Brain microvascular endothelial cell (primary cell): ENCODE measurements at places on chromosomes 1 and 21.

GRCh38 chr1:172711558-172711957 lies 52.7 kb downstream of the FASLG start:
- no peak for DNase-seq

DNA sequence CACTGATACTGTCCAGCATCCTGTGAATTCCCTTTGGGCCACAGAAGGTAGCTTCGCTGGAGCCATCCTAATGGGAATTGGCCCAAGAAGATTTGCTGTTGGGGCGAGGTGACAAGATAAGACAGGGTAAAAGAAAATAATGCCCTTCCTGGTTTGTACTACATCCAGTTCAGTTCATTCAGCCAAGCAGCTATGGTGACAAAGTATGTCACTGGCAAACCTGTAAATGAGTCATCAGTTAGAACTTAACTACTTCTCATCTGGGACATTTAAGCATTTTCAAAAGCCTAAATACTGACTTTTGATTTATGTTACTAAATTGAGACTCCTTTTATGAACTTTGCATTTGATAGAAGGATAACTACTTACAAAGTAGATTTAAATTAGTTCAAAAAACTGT lies 54.2 kb downstream of the WDR64 start:
- no peak for DNase-seq

DNA sequence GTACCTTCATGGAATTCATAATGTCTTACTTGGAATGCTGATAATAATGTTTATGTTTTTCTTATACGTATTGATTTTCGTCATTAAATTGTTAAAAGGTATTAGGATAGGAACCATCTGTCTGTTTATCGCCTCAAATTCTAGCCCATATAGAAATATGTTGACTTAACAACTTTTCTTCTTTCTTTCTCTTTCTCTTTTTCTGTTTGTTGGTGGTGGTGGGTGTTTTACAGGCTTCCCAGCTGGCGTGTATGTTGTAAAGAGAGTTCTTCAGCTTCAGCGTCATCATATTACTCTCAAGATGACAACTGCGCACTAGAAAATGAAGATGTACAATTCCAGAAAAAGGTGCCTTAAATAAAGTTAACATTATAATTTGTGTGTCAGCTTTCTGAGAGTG lies 18.3 kb downstream of the SUCO start:
- DNase-seq: no peak

DNA sequence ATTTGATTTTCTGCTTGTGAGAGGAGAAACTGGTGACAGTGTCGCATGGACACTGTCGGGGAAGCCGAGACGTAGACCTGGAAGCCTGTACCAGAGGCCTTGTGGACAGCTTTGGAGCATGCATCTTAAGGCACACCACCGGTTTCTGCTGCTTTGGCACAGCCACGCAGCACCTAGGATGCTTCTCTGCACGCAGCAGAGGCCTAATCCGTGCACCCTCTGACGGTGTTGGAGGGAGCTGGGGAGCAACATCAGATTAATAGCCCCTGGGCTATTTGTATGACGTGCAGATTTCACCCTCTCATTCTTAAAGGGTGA lies 30.3 kb downstream of the TEX35 start:
- DNase-seq: no peak

DNA sequence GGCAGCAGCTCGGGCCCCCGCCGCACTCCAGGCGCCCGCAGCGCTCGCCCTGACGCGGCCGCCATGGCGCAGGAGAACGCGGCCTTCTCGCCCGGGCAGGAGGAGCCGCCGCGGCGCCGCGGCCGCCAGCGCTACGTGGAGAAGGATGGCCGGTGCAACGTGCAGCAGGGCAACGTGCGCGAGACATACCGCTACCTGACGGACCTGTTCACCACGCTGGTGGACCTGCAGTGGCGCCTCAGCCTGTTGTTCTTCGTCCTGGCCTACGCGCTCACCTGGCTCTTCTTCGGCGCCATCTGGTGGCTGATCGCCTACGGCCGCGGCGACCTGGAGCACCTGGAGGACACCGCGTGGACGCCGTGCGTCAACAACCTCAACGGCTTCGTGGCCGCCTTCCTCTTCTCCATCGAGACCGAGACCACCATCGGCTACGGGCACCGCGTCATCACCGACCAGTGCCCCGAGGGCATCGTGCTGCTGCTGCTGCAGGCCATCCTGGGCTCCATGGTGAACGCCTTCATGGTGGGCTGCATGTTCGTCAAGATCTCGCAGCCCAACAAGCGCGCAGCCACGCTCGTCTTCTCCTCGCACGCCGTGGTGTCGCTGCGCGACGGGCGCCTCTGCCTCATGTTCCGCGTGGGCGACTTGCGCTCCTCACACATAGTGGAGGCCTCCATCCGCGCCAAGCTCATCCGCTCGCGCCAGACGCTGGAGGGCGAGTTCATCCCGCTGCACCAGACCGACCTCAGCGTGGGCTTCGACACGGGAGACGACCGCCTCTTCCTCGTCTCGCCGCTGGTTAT lies 2.8 kb downstream of the KCNJ9 start:
- no peak for DNase-seq
